Osteoblast (primary cell): ENCODE measurements at places on chromosomes 16 and 17. TPM values are rescaled to one million over a fixed set of nuclear protein-coding genes. Genes with fewer than 3 reads are reported as not detected.

DNA sequence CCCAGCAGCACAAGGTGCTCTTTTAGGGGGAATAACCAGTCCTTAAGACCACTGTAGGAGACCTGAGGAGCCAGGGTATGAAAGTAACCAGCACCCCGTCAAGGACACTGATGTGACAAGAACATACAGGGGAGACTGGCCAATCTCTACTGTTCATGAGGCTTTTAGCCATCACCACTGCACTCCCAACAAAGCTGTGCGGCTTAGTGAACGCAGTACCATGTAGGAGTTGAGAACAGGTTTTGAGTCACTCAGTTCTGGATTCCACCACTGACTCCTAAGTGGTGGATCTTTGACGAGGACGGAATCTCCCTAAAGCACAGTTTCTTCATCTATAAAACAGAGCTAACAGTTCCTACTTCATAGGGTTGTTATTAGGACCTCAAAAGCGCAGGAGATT is 26.8 kb downstream of the COG4 start:
- no peak for DNase-seq

The C17orf100 gene
- total RNA-seq = 0.29 and 0.72 TPM in 2 replicates

DNA sequence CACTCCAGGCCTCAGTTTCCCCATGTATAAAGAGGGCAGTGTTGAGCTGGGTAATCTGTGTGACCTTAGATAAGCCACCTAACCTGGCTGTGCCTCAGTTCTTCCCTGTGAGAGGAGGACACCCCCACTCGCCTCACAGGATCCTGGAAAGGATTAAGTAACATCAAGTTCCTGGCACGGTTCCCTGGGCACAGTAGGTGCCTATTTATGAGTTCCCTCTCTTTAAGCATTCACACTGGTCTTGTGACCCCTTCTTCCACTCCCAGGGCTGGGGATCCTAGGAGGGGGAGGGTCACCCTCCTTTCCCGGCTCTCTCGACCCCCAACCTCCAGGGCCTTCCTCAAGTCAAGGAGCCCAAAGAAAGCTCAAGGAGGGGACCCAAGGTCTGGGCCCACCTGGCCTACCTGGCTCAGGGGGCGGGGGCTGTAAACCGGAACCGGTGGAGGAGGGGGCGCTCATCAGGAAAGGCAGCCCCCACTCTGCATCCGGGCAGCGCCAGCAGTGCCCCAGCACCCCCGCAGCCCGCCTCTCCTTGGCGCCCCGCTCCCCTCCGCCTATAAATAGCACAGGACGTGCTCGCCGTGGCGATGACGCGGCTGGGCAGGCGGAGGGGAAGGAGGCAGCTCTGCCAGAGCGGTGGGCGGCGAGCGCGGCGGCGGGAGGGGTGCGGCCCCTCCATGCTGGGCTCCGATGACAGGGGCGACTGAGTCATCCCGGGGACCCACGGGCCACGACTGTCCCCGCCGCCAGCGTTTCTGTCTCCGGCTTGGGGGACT is 9.4 kb downstream of the RPL19 start:
- peak; percentile 98 for DNase-seq

DNA sequence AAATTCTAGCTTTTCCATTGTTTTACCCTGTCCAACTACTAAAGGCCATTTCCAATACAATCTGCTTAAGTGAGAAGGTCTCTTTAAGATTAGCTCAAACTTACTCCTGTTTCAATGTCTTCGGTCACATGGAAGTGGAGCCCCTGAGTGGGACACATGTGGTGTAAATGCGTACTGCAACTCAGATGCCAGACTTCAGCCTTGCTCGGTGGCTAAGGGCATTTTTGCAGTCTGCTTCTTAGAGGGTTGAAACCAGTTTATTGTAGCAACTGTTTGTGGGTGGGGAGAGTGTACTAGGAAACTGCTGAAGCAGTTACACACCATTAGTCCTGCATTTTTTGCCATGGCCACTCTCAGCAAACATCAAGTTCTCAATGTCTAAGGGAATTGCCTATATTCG is 140.6 kb downstream of the PARN start:
- no peak for DNase-seq

DNA sequence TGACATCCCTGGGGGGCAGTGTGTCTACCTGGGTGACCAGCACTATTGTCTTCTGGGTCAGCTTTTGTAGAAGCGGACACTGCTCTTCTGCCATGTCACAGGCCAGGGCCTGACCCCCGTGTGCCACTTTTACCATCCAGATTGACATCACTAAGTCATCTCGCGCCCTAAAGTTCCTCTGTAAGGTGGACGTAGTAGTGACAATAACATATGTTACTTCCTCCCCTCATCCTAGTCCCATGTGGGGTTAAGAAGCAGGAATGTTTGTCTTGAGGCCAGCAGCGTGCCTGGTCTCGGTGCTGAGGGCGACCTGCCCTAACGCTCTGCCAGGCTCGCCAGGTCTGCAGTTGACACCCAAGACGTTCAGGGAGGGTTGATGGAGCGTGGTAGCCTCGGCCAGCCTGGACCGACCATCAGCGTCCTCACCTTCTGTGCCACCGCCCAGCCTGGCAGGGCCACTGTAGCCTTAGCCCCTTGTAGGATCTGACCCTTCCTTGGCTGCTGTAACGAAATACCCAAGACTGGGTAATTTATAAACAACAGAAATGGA is 20.7 kb downstream of the GAA start:
- DNase-seq = peak; percentile 58

DNA sequence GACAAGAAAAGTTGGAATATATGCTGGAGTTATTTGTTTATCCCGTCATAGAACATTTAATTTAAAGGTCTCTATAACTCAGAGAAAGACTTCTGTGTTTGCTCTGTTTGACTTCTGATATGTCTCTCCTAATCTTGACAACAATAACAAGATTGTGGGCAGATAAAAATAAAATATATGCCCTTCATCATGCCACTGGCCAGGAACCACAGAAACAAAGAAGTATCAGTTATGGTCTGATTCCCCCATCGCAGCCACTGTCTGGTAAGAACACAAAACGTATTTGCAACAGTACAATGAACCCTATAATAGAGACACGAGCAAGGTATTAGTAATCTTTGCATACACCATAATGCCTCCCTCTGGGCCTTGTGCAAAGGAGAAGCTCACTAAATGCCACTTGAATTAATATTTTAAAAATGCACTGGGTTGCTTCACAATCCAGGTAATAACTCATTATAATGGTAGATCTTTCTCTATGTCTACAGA is 1498.3 kb downstream of the CDH11 start:
- no peak for DNase-seq

DNA sequence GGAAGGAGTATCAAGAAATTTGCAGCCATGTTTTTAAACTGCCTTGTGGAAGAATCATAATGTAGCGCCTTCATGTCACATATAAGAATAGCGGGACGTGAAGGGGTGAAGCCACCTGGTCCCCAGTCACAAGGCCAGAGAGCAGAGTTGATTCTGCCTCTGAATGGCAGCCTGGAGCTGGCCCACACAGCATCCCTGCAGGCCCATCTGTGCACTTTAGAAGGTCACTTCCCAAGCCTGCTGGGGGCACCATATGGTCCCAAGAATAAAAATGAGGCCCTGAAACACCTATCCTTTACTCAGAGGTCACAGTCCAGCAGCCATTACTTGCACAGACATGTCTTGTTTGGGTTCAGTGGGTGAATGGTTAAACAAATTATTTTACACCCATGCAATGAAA is 15.0 kb downstream of the CD300E start:
- DNase-seq = no peak

The ULK2 gene
- 27.5 and 37.1 TPM in 2 replicates for total RNA-seq
